Mammary epithelial cell (primary cell): ENCODE measurements at places on chromosomes 1 and 21. TPM values are rescaled to one million over a fixed set of nuclear protein-coding genes. Genes with fewer than 3 reads are reported as not detected.

GRCh38 chr1:197775282-197776262 lies at the start of gene DENND1B:
DENND1B (minus strand) TSS chr1:197775480; CDS start chr1:197775155, 325 bp downstream.
- peak; percentile 69 for DNase-seq

- DNase-seq = peak; percentile 2
Measured at GRCh38 chr1:170252851-170253579, 107.3 kb downstream of the NTMT2 start.

DNA sequence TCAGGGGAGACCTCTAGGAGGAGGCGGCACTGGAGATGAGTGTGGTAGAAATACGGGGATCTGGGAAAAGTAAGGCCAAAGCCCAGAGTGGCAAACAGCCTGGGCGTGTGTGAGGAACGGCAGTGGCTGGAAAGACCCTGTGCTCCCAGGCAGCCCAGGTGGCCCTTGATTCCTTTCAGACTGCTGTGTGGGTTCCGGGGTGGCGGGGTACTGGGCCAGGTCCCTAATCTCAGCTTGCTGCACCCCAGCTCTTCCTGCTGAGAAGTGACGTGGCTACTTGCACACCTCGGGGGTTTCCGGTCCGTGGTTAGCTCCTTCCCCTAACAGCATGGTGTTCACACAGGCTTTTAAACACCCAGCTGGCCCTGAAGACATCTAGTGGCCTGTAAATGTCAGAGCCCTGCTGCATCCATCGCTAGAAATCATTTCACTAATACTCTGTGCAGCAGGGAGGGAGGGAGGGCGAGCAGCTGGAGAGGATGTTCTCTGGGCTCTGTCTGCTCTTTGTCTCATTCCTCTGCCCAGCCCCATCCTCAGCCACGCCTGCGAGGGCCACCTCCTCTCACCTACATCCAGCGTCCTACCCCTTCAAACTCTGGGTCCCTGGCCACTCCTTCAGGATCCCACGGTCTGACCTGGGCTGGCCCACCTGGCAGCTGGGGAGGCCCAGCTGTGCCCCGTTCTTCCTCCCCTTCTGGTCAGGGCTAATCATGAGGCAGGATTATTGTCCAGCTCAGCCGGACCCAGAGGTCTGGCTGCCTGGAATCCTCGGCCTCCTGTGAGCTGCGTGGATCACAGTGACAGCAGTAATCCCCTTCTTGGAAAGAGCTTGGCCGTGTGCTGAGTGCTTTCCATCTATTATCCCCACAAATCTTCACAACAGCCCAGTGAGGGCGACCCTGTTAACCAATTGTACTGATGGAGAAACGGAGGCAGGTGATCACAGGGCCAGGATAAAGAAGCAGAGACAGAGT lies 7.2 kb downstream of the ZDHHC18 start:
- no peak for DNase-seq

GRCh38 chr1:84103197-84103992 lies 40.7 kb upstream of the PRKACB start:
- DNase-seq = peak; percentile 83

The CCDC17 gene
- 2.7 and 3.8 TPM in 2 replicates for total RNA-seq

- DNase-seq = peak; percentile 95
Measured at GRCh38 chr1:224565186-224565585, 50.9 kb upstream of the CNIH3 start.

The NIPAL3 gene
- 116 TPM for total RNA-seq

GRCh38 chr1:202596638-202597037 lies 113.6 kb downstream of the SYT2 start:
- no peak for DNase-seq

DNA sequence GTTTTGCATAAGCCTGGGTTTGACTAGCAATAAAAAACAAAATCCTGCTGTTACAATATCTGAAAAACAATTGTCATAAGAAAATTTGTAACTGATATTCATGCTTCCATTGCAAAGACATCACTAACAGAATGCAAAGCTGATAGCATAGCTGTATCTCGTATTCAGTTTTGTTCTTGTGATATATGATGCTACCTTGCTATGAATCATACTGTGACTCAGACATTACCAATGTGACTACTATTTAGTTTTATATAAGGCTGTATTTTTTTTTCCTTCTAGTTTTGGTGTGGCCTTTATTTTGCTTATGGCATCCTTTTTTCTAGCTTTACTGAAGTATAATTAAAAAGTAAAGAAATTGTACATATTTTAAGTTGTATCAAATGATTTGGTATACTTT lies 1381.8 kb downstream of the MRPL39 start:
- DNase-seq = no peak

GRCh38 chr1:229364207-229365065 lies 21.6 kb upstream of the CCSAP start:
- no peak for DNase-seq

DNA sequence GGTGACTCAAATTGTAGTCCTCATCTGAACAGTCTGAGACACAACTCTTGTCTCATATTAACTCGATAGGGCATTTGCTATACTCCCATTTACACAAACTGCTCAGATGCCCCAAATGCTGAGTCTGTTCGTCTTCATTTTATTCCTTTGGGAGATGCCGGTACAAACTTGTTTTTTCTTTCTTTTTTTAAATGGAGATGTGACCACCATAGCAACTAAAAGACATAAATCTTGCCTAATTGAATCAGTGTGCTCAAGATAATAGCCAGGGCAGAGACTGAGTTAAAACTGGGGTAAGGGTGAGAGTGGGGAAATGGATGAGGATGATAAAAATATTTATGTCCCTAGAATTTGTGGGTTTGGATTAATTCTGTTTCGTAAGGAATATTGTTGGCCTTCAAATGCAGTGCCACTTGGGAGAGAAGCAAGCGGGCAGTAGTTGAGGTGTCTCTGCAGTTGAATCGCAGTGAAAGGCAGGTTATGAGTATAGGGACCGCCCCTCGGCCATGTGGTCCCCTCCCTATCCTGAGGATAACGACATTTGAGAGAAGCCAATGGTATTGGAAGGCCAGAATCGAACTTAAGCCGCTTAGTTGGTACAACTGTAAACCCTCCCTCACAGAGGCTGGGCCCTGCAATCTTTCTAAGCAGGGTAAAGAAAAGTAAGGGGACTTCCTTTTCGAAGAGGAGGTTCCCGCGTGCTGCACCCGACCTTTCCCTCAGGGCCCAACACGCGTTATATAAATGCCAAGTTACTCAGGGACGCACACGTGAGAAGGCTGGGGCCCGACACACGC lies 859 bp upstream of the LRRC8B start:
- DNase-seq = no peak

DNA sequence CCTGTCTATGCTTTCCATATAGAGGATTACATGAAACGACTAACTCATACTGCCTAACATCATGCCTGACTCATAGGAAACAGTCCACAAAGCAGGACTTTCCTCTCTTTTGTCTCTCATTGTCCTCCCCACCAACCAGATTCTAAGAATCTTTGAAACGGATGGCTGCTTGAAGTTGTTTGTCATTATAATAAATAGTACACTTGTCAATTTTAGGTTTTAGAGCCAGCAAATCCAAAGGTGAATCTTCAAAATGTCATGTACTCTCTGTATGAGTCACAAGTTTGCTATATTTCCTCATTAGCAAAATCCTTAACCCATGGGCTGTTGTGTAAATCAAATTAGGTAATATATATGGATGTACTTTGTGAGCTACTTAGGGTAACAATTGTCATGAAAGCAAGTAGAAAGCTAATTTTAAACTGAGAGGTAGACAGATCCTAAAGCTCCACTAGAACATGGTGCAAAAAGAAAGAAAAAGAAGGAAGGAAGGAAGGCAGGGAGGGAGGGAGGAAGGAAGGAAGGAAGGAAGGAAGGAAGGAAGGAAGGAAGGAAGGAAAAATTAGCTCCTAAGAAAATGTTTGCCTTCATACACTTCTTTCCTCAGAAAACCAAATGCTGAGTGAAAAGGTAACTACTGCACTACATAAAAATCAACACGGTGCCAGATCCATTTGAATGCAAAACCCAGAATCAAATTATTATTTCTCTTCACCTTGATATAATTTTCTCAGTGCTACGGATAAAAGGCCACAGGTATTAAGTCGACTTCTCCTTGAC lies 129.5 kb upstream of the PRMT6 start:
- DNase-seq = peak; percentile 42

GRCh38 chr1:81982523-81982922 lies 181.8 kb downstream of the ADGRL2 start:
- DNase-seq = no peak

DNA sequence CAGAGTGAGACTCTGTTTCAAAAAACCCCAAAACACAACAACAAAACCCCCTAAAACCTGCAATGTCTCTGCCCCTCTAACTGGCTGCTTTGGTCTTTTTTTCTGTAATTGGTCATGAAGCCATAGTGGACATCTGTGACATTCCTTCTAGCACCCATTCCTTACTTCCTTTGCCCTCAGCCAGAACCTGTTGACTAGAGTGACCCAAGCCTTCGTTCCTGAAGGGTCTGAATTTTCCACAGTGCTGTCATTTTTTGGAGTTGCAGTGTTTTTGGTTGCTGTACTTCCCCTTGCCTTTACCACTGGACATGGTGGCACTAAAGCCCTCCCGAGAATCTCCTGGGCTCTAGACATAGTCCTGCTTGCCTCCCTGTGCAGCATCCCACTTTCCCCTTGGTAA lies 48.5 kb upstream of the LIN9 start:
- no peak for DNase-seq

DNA sequence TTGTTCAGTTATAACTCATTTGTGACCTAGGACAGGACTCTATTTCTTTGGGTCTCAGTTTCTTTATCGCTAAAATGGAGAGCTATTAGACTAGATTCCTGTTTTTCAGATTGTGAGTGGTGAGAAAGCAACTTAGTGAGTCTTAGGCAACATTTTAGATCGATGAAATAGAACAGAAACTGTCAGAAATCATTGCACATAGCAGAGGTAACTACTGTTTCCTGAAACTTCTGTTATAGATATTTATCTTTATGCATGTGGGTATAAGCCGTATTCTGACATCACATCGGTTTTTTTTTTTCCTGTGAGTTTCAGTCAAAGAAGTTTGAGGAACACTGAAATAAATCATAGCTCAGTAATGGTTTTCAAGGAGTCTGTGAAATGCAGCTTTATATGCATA lies 42.1 kb upstream of the DNAJC6 start:
- DNase-seq = no peak

GRCh38 chr1:28045777-28046176 lies 42.6 kb downstream of the EYA3 start:
- peak; percentile 20 for DNase-seq

The IRF6 gene
- 261 TPM for total RNA-seq

- DNase-seq = peak; percentile 67
Measured at GRCh38 chr1:113930499-113931161, 1.5 kb downstream of the HIPK1 start.

The DENND2C gene
- total RNA-seq = 14.2 TPM

The FAM131C gene
- total RNA-seq = 0.67 TPM

The GADD45A gene
- total RNA-seq = 119 TPM

GRCh38 chr1:165637427-165637826 lies 6.4 kb downstream of the MGST3 start:
- DNase-seq = no peak

DNA sequence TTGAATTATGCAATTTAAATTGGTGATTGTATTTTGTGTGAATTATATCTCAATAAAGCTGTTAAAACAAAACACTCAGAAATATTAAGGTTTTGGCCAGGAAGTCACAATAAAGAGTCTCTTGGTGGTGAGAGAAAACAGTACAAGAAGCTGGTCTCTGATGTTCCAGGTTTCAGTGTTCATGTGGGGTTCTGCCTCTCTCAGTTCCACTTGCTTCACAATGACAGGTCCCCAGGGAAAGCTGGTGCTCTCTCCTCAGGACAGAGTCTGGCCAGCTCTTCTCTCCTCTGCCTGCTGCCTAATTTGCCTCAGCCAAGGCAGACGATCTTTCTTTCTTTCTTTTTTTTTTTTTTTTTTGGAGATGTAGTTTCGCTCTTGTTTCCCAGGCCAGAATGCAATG lies 342.9 kb upstream of the PLXNA2 start:
- no peak for DNase-seq

DNA sequence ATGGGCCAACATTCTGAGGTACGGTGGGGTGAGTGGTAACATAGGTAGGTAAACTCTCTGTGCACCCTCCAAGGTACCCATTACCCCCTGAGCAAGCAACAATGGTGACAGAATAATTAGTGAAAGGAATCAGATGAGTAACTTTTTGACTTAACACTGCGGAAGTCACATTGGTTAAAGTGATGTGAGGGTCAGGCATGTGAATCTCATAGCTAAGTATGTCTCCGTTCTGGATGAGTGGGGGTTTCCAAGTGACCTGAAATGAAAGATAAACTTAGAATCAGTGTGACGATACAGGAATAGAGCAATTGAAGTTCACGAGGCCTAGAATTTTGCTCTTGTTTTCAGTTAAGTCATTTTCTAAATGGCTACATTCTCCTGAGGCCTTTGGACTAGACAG lies 311.7 kb downstream of the KCTD3 start:
- DNase-seq = no peak

DNA sequence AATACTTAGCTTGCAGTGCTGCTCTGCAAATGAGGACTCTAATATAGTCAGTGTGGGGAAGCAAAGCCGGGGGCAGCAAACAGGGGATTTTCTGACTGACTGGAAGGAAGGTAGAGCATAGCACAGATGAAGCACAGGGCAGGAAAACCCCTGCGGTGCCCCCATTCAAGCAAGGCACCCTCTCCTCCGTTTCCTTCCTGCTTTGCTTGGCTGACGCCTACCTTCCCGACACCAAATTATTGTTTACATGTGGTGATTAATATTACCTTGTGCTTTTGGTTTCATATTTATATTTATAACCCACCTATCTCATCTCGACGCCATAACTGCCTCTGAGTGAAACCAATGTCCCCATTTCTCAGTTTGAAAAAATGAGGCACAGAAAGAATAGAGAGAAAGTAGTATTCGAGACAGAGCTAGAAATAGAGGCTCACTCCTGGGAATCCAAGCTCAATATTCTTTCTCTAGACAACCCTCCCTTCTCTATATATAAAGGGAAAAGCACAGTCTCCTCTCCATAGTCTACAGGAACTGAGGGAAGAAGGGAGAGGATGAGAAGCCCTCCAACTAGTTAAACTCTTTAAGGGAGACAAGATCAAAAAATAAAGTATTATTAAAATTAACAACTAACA lies 41.3 kb downstream of the PIK3C2B start:
- DNase-seq = no peak

DNA sequence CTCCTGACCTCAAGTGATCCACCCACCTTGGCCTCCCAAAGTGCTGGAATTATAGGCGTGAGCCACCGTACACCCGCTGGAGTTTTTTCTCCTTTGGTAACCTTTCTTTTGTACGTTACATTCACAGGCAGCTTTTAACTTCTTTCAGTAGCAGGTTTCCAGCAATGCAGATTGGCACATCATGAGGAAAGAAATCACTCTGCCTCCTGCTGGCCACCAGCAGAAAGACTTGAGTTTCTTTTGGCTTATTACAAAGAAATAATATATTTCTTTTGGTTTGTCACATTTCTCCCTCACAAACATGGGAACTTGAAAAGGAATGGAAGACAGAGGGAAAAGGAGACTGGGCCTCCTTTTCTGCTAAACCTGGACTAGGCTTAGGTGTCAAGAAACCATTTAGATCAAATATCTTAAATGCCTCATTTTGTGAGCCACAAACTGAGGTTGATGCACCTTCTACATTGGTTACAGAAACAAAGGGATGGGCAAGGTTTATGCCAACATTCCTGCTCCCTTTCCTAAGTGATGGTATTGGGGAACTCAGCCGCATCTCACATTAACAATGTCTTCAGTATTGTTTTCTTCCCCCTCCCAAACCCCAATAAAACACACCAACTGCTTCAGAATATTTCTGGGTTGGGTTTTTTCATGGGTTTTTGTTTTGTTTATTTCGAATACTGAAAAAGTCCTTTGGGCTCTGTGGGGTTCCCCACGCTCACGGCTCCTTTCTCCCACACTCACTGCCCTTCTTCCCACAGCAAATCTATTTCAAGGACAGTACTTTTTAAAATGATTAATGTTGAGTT lies 7.7 kb downstream of the ENSA start:
- DNase-seq = no peak

- no peak for DNase-seq
Measured at GRCh38 chr1:219374636-219375035, 201.0 kb downstream of the LYPLAL1 start.

GRCh38 chr1:103056423-103056822 lies 51.9 kb downstream of the COL11A1 start:
- no peak for DNase-seq
